ENCODE measurements at places on chromosomes 12 and 14.

GRCh38 chr12:132922676-132923075 lies 33.4 kb downstream of the ZNF605 start:
- no peak for DNase-seq

GRCh38 chr14:67464377-67464776 lies 24.1 kb downstream of the TMEM229B start:
- peak; percentile 42 for DNase-seq

GRCh38 chr12:57109207-57110103 lies 1.7 kb downstream of the STAT6 start:
- DNase-seq = no peak

DNA sequence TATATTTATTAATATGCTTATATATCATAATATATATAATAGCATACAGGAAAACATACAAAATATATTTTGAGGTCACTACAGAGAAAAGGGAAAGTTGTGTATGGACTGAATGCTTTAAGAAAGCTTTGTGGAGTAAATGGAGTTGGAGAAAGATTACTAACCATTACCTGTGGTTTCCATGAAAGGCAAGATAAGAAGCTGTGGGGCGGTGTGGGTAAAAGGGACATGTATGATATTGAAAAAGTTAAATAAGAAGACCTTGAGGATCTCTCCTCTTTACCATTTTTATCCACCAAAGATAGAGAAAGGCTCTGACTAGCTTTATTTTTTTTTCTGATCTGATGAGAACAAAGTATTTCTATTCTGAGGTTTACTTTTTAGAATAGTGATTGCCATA lies 404.4 kb downstream of the TRHDE start:
- no peak for DNase-seq

DNA sequence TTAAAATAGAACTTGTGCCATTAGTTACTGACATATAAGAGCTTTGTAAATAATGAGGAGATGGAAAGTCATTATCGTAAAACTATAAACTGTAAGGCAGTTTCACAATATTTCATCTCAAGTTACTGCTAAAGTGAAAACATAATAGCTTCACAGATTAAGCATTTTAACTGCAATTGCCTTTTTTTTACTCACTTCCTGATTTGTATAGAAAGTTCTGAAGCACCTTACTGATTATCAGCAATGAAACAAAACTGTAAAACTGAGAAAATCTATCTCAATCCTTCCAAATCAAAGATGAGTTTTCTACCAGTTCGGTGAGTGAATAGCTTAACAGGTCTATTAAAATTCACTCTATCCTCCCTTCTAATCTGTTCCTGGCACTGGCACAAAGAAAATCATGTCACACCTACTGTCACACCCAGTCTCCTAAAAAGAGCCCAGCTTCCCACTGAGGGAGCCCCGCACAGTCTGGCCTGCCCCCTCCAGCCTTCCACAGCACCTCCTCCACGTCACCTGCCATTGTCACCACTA lies 161.4 kb upstream of the ABCD2 start:
- no peak for DNase-seq

- DNase-seq = no peak
Observed at GRCh38 chr12:80196419-80196818, 97.1 kb downstream of the OTOGL start.

DNA sequence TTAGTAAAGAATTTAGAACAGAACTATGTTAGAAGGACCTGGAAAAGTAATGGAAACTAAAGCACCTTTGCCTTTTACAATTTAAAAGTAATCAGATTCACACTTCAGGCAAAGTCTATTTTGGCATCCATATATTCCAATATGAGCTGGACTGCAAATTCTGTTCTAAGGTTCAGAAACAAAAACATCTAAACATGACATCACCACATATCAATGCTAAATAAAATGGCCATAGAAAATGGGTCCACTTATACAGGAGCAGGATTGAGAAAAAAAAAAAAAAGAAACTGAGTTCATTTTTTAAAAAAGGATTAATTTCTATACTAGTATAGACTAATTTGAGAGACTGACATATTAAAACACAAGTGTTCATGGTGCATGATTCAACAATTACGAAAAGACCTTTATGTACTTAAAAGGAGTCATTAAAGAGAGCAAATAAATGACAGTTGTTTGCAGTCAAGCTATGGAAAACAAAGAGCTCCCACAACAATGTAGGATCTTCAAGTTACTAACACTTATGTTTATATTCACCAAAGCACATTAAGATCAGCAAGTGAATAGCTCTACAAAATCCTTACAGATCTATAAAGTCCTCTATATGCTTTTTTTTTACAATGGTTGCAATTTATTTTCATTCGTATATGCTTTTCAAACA lies 45.7 kb downstream of the DICER1 start:
- no peak for DNase-seq

- DNase-seq = no peak
Observed at GRCh38 chr12:45727980-45728629, 1.4 kb upstream of the ARID2 start.

DNA sequence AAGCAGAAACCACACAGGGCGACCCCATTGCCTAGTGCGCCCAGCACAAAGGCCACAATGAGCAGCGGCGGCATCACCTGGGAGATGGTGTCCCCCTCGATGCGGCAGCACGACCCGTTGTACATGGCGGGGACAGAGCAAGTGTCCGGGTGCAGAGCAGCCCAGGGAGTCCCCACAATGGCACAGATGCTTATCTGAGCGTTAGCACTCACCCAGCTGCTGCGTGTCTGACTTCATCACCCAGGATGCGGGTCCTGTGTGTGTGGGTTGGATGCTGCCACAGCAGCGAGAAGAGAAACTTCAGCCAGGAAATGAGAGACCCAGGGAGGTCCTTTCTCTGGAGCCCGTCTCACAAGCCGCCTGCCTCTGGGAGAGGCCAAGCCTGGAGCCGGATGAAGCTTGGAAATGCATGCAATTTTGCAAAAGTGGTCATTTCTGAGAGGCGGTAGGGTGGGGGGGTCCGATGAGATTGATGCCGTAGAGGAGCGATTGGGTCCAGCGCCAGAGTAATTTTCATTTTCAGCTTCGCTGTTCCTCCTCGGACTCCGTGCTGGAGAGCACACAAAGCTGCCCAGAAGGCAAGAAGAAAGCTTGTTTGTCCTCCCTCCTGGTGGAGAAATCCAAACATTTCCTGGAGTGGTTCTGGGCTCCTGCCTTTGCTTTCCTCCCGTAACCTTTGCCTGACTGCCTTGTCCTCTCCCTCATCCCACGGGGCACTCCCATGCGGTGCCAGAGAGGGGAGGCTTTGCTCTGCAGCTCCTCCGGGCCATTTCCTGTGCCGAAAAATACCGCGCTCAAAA lies at the start of gene HCAR1:
HCAR1 (minus strand) TSS at position 630 of the 800 bp plus-strand sequence; CDS start at position 125, 505 bp downstream.
- DNase-seq = peak; percentile 32

GRCh38 chr14:100282766-100283419 lies 23.4 kb downstream of the SLC25A29 start:
- no peak for DNase-seq

DNA sequence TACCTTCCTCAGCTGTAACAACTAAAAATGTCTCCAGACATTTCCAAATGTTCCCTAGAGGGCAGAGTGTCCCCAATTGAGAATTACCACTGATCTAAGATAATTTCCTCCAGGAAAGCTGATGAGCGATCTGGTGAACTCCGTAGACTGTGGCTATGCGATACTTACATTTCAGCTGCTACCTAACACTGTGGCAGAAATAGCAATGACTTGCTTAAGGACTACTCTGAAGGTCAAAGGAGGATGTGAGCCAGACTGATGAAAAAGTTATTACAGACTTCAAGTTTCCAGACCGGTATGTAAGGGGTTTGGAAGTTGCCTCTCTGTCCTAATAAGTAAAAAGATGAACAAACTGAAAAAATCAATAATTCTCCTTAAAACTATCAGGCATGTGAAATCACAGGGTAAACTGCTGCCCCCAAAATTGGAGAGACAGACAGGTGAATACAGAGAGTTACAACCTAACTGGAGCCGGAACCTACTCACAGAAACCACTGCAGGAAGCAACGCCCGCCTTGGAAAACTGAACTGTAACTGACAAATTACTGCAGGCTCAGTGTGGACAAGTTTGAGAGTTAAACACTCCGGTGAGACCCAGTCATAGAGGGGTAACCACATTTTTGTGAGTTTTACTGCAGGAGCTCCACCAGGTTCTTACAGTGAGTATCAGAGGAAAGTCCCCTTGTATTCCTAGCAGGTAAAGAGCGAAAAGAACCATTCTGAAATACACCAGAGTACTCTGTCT lies 60.0 kb upstream of the PARP11 start:
- DNase-seq = peak; percentile 17

- DNase-seq = no peak
Observed at GRCh38 chr14:103136388-103137271, 13.4 kb downstream of the TNFAIP2 start.

- no peak for DNase-seq
Observed at GRCh38 chr14:92609955-92610354, 96.4 kb downstream of the RIN3 start.

DNA sequence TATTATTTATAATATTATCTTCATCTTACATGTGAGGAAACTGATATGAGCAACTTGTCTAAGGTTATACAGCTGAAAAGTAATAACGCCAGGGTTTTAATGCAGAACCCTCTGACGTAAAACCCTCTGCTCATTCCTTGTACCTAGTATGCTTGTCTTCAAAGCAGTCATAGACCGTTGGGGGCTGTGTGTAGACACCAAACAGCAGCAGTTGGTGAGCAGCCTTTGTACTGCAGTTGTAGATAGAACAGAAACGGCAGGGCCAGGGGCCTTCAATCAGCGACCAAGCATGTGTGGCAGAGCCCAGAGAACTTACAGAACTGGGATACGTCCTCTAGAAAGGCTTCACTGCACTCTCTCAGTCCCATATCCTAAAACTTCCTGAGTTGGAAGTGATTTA lies 28.1 kb downstream of the EVL start:
- no peak for DNase-seq

DNA sequence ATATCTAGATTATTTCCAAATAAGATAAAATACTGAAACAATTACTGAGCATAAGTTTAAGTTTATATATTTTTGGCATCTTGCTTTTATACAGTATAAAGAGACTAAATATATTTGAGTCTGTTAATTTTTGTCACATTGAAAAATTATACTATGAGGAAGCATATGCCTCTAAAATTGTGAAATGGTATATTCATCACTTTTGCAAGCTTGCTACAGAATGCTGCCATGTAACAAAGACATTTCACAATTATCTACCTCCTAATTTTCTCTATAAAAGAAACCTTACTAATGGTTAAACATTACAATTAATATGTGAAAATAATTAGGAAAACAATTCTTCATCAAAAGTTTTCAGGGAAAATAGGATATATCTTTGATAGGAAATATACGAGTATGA lies 22.7 kb upstream of the MUCL1 start:
- DNase-seq = no peak

GRCh38 chr14:69886453-69887242 lies 7.4 kb downstream of the SMOC1 start:
- no peak for DNase-seq

DNA sequence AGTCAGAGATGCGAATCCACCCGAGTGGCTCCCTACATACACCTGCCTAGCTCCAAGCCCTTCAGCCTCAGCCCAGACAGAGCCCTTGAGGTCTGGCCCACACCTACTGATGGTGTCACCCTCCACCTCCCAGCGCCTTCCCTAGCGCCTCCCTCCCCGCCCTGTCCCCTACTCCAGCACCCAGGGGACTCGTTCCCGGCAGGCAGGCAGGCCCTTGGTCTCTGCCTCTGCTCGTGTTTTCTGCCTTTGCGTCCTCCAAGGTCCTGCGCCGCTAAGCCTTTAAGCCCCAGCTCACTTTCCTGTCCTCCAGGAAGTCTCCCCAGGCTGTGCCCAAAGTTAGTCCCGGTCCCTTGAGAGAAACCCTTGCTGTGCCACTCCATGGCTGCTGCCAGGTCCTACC lies 12.7 kb downstream of the INF2 start:
- no peak for DNase-seq

GRCh38 chr14:29759521-29760340 lies 167.9 kb downstream of the PRKD1 start:
- DNase-seq = no peak

DNA sequence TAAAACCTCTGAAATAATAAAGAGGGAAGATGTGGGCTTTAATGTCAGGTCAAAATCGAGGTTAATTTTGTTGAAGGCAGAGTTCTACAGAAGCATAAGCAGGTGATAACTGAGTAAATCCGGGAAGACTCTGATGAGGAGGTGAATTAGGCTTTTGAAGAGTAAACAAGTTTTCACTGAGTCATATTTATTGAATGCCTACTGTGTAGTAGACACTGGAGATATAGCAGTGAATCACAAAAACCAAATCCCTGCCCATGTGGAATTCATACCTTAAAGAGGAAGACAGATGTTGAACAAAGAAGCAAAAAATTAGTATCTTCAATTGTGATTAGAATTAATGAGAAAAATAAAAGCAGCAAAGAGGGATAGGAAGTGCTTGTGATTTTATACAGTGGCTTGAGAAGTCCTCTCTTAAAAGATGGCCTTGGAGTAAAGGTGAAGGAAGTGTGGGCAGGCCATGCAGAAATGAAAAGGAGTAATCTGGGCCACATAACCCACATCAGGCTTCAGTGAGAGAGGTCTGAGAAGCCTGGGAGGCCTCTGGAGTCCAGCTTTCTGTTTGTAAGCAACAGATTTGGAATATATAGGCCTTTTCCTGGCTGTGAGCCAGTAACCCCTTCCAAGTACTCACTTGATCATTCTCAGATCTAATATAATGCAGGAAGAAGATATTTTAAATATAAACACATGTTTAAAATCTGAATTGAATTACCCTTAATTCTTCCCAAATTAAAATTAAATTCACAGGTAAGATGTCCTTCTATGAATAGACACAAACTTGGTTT lies 46.7 kb downstream of the BHLHE41 start:
- DNase-seq = no peak

- peak; percentile 41 for DNase-seq
Observed at GRCh38 chr14:21748869-21749303, 75.3 kb upstream of the OR4E1 start.

GRCh38 chr12:4450551-4451112 lies 5.0 kb upstream of the FGF6 start:
- DNase-seq = no peak

DNA sequence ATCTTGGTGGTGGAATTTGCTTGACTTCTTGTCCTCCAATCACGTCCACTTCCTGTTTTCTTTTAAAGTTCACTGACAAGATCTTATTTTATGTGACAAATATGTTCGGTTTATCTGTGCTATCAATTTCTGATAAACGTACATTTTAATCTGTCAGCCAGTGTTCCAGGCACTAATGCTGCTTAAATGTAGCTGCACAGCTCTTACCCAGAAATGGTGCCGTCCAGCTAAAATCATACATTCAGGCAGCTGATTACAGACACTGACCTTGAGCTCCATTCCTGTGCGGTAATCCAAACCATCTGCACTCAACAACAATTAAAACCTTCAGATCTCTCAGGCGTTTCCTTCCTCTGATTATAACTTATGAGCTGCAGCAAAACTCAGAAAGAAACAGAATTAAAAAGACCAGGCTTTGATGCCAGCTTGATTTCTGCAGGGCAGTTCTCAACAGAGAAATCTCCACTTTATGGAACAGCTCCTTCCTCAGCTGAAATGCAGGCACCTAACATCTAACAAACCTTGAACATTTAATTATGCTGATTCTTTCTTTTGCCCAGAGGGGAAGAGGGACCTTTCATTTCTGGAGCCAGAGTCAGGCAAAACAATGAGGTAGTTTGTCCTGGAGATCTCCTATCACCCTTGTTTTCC lies 26.4 kb upstream of the RASSF3 start:
- peak; percentile 25 for DNase-seq

All from CD4-positive, alpha-beta T cell treated with Interleukin-6 at 100 ng/mL for 8 hours (primary cell).